Globus pallidus (tissue), 1 donor: ENCODE measurements at places on chromosomes 7 and 10.

DNA sequence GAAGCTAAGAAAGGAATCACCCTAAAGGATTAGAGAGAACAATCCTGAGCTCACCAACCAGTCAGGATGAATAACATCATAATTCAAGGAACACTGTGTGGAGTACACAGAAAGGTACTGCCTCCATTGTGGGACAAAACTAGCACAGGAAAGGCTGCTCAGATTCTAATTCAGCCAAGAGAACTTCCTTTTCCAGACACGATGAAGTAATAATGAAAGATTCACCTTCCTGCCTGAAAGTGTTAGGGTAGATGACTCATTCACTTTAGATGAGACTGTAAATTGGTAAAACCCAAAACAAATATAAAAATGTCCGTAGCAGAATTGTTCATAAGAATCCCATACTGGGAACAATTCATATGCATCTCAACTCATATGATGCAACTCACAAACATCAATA, 167.2 kb downstream of the CDC14C start:
- no peak for DNase-seq

GRCh38 chr7:135414850-135415439, 95.0 kb downstream of the CNOT4 start:
- DNase-seq: peak; percentile 21

DNA sequence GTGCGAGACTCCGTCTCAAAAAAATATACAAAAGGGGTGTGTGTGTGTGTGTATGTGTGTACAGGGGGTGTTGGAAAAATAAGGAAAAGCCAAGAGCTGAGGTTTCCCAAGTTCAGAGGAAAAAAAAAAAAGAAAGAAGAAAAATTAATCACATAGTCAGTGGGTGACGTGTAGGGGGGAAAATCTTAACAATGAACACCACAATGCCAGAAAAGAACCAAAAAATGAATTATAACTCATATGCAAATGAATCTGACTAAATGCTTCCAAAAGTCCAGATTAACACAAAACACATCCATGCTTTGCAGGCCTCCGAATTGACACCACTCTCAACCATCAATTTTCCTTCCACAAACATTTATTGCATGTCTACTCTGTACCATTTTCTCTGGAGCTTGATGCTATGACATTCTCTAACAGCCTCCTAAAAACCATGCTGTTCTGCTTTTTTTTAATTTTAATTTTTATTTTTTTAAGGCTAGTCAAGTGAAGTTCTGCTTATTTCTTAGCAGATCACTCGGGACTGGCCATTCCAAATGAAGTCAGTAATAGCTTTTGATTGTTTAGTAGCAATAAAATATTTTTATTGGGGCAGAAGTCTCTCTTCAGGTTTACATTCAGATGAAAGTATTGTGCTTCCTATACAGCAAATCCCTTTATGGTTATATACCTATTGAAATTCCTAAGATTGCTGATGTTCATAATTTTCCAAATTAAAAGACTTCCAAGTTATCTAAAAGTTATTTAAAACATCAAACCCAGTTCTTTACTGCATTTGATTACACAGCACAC, 133.8 kb downstream of the CNOT4 start:
- DNase-seq: no peak

DNA sequence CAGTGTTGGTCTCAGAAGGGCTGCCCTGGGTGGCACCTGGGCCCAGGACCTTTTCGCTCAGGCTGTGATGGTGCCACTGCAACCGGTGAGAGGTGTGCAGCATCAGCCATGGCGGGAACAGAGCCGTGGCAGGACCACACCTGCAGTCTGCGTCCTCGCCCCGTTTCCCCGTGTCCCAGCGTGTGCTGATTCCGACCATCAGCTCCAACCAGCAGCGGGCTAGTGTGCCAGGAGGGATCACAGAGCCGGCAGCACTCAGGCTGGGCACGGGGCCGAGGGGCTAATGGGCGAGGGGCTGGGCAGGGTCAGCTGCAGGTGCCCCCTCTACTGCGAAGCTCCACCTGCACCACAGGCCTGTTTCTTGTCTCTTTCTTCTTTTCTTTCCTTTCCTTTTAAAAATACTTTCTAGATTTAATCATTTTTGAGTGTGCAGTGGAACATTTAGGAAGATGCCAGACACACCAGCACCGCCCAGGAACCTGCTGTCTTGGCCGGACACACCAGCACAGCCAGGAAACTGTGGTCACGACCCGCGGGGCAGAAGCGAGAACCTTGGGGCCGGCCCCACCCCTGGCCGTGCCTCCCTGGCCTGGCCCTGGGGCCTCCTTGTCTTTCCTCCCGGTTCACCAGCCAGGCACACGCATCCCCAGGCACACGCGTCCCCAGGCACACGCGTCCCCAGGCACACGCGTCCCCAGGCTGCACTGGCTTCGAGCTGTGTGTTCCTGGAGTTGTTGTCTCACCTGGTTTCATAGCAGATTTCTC, 34.6 kb downstream of the ADGRA1 start:
- no peak for DNase-seq

DNA sequence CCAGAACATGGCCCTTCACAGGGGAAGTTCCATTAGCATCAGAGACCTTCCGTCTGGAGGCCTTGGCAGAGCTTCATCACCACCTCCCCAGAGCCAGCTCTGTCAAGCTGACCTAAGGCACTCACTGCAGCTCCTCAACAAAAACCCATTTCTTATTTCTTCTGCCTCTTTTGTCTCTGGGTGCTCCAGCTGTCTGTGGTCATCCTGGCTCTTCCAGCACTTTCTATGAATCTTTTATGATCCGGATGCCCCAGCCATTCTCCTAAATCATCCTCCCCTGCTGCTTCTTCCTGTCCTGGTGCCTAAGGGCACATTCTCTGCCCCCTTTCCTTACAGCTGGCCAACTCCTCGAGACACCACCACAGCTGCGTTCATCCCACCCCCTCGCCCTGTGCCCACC, 171.7 kb upstream of the INSYN2A start:
- DNase-seq: no peak
